Pulmonary artery endothelial cell (primary cell): ENCODE measurements at places on chromosomes 16 and 17. TPM values are rescaled to one million over a fixed set of nuclear protein-coding genes. Genes with fewer than 3 reads are reported as not detected.

OR2C1 gene
- 0.07 TPM in 1 of 2 replicates, not detected in the other for total RNA-seq

DNA sequence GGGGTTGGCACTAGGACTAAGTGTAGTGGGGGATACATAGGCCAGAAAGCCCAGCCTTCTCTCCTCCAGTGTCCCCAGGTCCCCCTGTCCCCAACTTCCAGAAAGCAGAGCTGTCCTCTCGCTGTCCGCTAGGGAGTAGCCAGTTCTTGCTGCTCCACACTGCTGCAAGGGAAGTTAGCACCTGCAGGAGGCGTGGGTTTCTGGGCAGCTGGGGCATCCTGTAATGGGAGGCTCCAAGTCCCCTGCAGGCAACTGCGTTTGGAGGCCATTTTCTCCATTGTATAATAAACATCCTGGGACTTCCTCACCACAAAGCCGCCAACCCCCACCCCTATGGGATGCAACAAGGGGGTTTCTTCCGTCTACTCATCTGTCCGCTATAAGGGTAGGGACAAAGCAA is 1.7 kb downstream of the RPRML start:
- DNase-seq = no peak

GRCh38 chr17:16881239-16881924 is 90.5 kb downstream of the TNFRSF13B start:
- DNase-seq = no peak

- no peak for DNase-seq
These were observed 64.6 kb downstream of the NKD1 start for GRCh38 chr16:50612849-50613198.

DNA sequence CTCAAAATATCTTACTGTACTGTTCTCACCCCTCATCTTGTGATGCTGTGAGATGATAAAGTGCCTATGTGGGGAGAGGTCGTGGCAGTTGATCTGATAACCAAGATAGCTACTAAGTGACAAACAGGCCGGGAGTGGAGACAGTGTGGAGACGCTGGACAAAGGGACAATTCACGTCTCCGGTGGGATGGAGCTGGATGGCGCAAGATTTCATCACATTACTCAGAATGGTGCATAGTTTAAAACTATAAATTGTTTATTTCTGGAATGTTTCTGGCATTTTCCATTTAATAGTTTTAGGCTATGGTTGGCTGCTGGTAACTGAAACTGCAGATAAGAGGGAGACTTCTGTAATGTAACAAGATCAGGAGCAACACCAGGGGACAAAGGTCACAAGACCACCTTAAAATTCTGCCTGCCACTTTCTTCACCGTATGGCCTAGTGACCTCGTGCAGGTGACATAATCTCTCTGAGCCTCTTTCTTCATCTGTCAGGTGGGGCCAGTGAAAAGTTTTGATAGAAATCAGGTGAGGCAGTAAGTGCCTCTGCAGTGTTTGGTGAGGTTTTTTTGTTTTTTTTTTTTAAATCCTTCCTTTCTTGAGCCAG is 54.4 kb upstream of the LGALS9 start:
- DNase-seq = no peak
